ENCODE measurements at places on chromosomes 4 and X. TPM values are rescaled to one million over a fixed set of nuclear protein-coding genes. Genes with fewer than 3 reads are reported as not detected.
A peak's percentile ranks its signal among the peaks of the same experiment; 100 is the strongest.

CXXC4 gene
- total RNA-seq: under 0.01 TPM

PALLD gene
- 112 TPM for total RNA-seq

DNA sequence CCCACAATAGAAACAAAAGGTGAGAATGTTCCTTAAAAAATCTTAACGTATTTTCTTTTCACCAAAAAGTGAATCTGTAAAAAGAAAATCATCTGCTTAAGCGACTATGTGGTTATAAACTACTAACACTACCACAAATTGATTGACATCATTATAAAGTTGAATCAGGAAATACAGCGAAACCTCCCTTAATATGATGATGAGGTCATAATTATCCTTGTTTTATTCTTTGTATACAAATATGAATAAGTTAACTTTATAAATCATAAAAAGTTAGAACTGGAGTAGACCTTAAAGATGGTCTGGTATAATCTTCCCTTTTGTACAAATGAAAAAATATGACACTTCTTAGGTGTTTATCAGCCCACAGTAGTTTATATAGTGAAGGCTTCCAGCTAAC, 35.6 kb downstream of the NFKB1 start:
- DNase-seq: no peak

DNA sequence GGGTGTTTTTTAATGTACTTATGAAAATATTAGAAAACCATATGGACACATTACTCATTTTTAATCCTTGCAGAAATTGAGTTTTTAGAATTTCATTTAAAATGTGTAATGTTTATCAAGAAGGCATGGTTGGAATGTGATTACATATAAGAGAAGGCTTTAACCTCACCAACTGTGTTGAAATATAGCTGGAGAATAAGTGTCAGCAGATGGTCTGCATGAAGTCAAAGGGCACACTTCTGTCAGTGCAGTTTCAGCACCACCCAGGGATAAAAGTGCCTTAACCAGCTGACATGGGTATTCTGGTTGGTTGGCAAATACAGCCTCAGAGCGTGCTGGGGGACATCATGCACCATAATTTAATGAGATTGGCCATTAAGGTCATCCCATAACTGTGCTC, 21.2 kb upstream of the ANTXR2 start:
- DNase-seq: peak; percentile 50

DNA sequence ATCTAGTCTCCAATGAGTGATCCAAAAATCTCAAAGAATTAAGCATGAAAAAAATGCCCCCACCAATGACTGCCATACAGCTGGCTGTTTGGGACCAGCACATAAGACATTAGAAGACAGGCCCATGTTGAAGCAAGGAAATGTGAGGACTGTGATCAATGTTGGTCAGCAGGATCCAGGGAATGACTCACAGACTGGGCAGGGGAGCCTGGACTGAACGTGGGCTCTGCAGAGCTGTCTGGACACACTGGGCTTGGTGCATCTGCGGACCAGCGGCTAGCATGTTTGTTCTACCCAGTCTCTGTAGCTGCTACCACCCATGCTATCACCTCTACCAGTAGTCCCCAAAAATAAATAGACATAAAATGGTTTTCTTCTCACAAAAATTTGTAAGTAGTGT, 108.6 kb downstream of the PALLD start:
- peak; percentile 83 for DNase-seq

DNA sequence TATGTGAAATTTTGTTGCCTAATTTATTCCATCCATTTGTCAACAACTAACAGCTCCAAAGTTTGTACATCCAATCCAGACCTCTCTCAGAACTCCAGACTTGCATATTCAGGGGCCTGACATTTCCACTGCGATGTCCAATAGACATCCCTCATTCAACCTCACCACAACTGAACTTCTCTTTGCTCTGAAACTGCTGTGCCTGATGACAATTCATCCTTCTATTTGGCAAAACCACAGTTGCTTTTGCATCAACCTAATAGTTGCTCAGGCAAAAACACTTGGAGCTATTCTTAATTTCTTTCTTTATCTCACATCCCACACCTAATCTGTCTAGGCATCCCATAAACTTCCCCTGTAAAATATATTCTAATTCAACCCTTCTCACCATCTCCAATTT, 56.5 kb downstream of the ANTXR2 start:
- DNase-seq: peak; percentile 37
